ENCODE measurements at places on chromosomes 5 and 9.

DNA sequence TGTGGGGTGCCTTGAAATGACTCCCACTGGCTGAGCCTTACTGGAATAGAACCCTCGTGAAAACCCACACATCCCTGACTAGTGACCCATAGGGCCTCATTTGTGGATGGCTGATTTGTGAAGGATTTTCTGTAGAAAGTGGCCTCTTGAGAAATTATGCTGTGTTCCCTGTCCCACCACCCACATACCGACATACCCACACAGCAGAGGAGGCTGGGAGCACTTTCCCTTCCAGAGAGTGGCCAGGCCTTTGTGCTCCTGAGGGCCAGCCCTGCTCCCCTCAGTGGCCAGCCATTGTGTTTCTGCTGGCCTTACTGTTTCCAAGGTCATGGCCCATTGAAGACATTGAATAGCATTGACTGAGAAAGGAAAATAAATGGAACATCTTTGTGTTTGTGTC, 29.6 kb downstream of the IL9 start:
- DNase-seq, result no peak

DNA sequence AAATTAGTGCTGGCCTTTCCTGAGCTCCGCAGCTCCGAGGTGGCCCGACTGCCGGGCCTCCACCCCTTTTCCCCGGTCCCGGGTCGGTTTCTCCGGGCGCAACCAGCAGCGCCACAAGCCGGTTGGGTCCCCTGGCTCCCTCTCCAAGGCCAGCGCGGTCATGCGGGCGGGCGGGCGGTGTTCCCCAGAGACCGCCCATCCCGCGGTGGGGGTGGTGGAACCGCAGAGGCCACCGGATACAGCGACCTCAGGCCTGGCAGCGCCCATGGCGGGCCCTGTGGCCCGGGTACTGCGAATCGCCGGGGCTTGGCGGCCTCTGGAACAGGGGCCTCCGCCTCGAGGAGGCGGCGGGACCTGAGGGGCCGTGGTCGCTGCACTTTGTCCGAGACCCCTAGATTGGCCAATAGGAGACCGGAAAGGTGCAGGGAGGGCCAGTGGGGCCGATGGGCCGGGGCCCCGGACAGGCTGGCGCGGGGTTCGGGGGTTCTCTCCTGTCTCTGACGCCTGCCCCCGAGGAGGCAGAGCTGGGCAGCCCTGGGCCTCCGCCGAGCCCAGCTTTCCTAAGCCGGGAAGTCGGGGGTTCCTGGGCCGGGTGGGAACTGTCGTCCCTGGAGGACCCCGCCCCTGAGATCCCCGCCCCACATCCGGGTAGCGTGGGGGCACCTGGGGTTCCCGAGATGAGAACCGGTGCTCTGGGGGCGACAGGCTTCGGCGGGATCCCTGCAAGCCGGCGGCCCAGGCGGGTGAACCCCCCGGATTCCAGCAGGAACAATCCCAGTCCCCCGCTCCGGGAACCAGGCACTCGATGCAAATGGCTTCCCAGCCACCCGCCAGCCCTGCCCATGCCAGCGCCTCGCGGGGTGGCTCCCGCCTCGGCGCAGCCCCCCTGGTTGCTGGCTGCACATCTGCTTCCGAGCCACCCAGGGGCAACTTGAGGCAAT, 293.9 kb downstream of the ZSWIM6 start:
- DNase-seq, result peak; percentile 84

DNA sequence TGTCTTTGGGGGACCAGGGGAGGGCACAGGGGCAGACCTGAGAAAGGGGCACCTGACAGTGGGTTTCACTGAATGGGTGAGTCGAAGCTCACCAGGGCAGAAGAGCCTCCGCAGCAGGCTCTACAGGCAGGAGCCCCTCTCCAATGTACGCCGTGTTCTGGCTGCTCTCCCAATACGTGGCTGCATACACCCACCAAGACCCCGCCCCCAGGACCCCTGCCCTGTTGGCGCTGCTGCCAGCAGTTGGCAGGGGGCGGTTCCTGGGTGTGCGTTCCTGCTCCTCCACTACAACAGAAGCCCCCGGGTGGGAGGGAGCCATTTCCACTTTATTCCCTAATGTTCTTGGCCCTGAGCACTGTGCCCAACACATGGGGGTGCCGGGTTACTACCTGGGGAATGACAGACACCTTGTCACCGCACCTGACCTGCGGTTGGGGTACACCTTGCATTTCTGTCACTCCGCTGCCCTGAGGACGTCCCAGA, 30.3 kb downstream of the SARDH start:
- no peak for DNase-seq

DNA sequence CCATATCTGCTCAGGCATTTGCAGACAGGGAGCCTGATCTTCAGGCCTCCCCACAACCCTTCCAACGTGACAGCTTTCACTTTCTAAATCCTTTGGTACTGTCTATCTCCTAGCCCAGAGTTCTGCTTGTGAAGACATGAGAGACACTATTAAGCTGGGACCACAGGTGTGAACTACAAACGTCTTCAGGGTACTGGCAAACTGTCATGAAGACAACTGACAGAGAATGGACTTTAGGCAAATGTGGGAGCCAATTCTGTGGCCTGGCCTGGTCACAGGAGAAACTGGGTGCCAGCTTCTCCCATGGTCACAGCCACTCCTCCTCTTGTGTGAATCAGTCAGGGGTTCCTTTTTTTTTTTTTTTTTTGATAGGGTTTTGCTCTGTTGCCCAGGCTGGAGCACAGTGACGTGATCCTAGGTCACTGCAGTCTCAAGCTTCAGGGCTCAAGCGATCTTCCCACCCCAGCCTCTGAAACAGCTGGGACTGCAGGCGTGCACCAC, 10.4 kb downstream of the TRIM14 start:
- no peak for DNase-seq

GRCh38 chr9:133483611-133484010, 4.7 kb upstream of the SLC2A6 start:
- DNase-seq, result no peak

DNA sequence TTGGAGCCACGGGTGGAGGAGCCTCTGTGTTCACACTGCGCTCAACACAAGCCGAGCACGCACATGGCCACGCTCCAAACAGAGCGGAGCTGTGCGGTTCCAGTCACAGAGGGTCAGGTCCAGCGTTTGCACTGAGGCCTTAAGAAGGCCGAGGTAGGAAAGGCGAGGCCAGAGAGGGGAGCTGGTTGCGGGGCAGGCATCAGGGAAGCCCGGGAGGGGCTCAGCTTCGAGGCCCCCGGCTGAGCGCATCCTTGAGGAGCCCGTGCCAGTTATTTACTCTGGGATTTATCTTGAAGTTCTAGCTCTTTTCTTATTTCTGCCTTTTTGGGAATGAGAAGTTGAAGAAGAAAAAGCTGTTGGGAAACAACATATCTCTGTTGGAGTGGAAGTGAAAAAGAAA, 140.8 kb downstream of the IRX1 start:
- DNase-seq, result no peak

DNA sequence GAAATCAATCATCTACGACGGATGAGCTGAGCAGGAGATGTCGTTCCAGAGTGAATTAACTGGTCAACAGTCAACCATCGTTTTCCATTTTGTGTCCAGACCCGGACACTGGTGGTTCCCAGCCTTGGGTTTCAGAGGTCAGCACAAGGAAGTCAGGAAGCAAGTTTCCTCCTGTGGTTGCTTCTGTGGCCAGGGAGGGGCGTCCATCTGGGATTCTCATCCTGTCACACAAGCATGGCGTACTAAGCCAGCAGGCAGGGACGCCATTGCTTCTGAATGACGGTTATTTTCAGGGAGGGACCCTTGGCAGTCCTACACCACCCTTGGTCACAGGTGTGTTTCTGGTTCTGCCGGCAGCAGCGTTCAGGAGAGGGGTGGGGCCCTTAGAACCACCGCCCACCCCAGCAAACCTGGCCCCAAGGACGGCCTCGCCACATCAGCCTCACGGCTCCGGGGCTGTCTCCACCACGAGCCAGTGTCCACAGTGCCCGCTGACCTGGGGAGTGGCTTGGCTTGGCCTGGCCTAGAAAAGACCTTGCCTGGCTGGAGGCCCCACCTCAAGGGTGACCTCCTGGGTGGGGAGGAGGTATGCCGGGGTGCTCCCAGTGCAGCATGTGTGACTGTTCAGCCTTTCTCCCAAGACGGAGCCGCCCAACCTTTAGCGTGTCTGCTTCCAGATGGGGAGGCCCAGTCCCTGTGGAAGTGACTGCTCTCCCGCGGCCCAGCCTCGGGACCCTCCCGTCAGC, 25.2 kb downstream of the NDUFS6 start:
- DNase-seq, result no peak

All from left colon (tissue), 2 donors.